NCI-H774 (cell line): ENCODE measurements at places on chromosomes 4 and X.

DNA sequence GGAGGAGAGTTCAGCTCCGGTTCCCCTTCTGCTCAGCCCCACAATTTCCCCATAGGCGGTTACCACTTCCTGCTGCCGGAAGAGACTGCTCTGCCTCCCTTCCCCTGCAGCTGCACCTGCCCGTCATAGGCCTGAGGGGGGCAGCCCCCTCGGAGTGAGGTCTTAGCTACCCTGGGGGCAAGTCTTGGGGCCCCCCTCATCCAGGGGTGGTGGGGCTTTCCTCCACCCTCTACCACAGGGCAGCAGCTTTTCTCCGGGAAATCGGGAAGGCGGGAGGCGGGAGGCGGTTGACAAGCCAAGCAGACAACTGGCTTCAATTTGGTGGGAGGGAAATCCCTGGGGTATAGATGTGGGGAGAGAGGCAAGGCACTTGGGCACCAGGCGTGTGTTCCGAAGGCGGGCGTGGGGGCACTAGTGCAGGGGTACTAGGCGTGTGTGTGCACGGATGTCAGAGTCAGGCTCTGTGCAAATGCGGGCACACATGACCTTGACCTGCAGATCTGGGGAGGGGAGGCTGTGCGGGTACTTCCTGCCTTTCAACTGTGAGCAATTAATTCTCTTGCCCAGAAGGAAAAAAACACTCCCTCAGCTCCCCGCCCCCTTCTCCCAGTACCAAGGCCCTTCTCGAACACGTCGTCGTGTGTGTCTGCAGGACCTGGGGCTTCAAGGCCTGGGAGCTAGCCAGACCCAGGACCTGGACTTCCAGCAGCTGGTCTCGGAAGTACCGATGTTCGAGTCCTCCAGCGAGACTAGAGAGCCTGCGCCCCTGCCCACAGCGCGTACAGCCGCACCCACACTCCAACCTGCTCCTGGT lies 1.0 kb upstream of the ARHGAP4 start:
- DNase-seq: peak; percentile 23

DNA sequence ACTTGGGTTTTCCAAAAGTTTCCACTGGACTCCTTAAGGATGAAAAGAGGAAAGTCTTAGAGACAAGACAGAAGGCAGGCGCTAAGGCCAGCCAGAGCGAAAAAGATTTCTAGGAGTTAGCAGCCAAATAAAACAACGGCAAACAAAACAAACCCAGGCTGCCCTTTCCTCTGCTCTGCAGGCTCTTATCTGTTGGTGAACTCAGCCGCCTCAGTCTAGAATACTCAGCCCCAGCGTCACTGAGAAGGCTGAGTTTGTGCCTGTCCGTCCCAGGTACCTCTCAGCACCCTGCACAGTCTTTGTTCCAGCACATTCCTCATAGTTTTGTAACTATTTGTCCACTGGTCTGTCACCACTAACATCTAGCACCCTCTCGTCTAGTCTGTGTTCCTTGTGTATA lies 75.6 kb upstream of the FAM9C start:
- no peak for DNase-seq

- DNase-seq: no peak
Observed at GRCh38 chr4:174304664-174305063, 21.0 kb downstream of the CEP44 start.

- no peak for DNase-seq
Observed at GRCh38 chr4:119643306-119644042, 14.9 kb upstream of the PDE5A start.

- DNase-seq: no peak
Observed at GRCh38 chr4:4837316-4837715, 22.1 kb upstream of the MSX1 start.

DNA sequence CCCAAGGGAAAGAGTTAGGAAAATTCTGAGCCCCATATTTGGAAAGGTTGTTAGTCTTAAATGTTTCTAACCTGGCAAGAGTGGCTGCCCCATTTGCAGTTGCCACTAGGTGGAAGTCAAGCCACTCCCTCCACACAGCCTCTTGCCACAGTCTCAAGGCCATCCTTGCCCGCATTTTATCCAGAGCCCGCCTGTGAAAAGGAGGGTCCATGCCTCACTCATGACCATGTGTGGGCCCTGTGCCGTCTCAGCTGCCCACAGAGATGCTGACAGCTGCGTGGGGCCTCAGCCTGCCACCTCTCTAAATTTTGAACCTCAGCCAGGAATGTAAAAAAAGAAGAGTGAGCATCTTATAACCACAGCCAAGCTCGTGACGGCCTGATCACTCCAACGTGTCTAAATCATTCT lies 201.5 kb upstream of the FAM241A start:
- DNase-seq: no peak

DNA sequence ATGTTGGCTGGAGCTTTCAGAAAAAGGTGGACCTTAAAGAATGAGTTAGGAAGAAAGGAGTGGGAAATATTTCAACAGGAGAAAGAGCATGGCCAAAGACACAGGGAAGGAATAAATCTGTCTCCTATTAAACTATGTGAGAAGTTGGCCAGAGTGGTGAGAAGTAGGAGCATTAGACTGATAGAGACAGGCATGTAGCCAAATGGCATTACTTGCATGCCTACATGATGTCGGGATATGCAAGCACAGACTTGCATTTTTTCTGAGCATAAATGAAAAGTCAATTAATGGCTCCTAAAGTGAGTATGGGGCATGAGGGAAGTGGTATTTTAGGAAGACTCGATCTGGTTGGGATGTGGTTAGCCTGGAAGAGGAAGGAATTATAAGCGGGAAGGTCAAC lies 279.6 kb upstream of the PITX2 start:
- no peak for DNase-seq

DNA sequence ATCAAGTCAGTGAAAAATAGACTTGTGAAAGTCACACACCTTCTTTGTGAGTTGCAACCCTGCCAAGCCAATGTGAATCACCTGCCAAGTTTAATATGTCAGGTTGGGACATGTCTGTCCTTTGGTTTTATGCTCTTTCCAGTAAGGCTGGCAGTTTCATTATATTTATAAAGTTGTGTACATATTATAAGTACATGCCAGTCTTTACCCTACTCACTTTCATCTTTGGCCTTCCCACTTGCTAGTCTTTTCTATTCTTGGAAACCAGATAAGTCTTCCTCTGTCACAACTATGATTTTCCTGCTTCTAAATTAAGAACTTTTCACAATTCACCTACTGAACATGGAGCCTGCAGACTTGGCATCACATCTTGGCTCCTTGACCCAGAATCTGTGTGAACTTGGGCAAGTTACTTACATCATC lies 680.7 kb upstream of the BOD1L1 start:
- no peak for DNase-seq

GRCh38 chrX:78957049-78957767 lies 12.0 kb downstream of the P2RY10 start:
- DNase-seq: no peak

- DNase-seq: no peak
Observed at GRCh38 chr4:167555338-167556022, 321.2 kb upstream of the SPOCK3 start.

GRCh38 chr4:52704661-52705060 lies 45.6 kb upstream of the USP46 start:
- no peak for DNase-seq

DNA sequence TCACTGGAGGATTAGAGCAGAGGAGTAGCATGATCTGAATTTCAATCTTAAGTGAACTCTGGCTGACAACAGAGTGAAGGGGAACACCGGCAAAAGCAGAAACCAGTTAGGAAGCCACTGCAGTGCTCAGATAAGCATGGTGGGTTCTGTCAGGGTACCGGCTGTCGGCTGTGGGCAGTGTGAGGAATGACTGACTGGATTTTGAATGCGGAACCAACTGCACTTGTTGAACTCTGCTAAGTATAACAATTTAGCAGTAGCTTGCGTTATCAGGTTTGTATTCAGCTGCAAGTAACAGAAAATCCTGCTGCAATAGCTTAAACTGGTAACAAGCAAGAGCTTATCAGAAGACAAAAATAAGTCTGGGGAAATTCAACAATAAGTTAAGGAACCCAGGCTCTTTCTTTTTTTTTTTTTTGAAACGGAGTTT lies 5.2 kb downstream of the HTT start:
- no peak for DNase-seq

DNA sequence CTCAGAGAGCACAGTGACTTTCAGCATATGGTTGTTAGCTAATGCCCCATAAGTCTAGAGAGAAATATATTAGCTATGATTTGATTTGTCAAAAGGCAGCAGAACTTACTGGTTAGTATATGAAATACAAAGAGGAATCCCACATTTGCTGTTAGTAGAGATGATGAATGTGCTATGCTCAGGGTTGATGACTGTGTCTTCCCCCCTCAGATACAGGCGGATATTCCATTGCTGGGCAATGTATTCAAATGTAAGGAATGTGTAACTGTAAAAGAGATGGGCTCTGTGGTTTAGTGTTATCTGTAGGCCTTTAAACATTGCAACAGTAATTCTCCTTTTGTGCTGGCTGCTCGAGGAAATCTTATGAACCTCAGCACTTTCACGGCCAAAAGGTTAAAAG lies 528.9 kb upstream of the ARX start:
- DNase-seq: no peak

- DNase-seq: no peak
Observed at GRCh38 chr4:26009502-26009901, 95.5 kb downstream of the SMIM20 start.

DNA sequence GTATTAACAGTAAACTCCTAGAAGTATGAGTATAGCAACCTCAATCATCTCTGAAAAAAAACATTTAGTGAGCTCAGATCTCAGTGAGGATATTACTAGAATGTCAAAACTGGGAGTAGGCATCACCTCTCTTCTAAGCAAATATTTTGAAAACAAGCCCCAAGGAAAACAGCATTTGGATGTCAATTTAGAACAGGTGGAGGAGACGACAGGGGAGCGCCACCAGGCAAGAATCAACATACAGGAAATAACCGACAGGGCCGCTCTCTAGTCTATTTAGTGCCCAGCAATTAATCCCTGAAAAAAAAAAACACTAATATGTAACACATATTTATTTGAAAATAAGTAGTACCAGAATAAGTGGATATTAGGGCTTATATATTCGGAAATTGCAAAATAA lies 940.3 kb upstream of the ADGRL3 start:
- DNase-seq: no peak

- DNase-seq: no peak
Observed at GRCh38 chrX:154430479-154430878, 2.0 kb downstream of the ATP6AP1 start.

GRCh38 chrX:150099316-150099715 lies 161.0 kb upstream of the EOLA2 start:
- no peak for DNase-seq

DNA sequence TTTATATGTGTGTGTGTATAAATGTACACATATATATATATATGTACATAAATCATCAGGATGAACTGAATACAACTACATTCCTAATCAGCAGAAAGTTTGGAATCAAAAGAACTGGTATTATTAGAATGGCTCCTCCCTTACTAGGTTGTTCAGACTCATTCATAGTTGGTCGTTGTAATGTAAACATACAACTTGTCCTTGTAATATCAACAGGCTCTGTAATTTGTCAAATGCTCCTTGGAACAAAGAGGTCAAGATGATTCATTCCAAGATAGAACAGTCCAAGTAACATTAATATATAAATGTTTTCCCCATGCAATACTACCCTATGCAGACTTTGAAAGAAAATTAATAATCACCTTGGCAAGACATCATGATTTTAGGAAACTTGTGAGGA lies 351.4 kb upstream of the SMIM31 start:
- no peak for DNase-seq

DNA sequence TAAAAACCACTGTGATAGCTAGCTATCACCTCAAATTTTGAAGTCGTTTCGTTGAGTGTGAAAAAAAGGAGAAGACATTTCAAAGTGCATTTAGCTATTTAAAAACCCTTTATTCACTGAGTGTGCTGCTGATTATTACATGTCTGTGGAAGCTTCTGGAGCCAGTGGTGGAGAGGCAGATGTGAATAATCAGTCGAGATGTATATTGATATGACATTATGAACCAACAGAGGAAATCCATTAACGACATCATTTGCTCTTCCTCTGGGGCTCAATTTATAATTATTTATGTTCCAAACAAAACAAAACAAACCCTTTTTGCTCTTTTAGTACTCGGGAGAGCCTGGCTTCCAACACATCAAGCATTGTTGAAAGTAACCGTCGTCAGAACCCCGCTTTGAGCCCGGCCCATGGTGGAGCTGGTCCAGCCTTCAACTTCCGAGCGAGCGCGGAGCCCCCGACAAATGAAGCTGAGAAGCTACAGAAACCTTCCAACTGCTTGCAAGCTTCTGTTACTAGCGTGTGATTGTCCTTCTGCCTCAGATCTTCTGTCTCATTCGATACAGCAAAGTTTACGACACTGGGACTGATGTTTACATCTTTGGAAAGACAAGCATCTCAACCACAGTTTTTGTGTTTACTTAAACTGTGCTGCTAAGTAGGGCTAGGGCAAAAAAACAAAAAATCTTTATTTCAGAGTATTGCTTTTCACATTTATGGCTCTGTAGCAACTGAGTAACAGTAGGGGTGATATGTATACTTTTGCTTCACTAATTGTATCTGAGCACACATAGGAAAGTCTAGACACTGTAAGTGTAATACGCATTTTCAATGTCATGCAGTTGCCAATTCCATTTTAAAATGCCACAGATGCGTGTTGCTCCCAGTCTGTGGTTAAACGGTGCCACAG lies 111.9 kb downstream of the STOX2 start:
- no peak for DNase-seq

DNA sequence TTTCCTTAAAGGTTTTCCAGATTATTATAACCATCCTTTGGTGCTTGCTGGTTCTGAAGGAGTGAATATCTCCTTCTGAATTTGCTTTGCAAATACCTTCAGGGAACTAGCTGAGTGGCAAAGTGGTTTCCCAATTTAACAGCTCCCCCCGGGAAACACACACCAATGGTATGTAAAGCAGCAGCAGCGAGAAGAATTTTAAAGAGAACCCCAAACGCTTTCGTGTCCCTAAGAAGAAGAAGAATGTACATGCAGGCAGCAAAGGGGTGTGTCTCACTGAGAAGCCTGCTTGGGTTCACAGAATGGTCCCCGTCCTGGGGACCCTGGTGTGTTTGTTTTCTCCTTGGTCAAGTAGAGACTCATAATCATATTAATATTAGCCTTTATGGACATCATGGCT lies 4.2 kb upstream of the AKAP17A start:
- no peak for DNase-seq

DNA sequence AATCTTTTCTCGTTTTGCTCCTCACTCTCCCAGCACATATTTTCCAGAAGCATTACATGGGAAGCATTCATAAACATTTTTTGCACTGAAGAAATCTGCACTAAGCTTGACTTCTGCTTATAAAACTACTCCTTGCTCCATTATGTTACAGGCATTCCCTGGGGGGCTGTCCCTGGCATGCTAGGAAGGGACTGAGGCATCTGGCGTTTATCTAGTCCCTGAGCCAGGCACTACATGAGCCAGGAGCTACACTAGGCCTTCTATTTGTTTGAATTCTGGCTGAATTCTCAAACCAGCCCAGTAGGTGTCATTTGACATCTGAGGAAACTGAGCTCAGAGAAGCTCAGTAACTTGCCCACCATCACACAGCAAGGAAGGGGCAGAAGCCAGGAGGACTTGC lies 43.3 kb downstream of the NHSL2 start:
- DNase-seq: no peak
